ENCODE measurements at places on chromosomes 16 and 17. TPM values are rescaled to one million over a fixed set of nuclear protein-coding genes. Genes with fewer than 3 reads are reported as not detected.

The C17orf78 gene
- not detected for total RNA-seq

The SLC2A4 gene
- 79.1 TPM for total RNA-seq

The ZNF750 gene
- total RNA-seq: not detected

The DUSP3 gene
- 204 TPM for total RNA-seq

The TOP2A gene
- total RNA-seq: 4.2 TPM

The SMPD3 gene
- total RNA-seq: 2.2 TPM

The ANKRD40CL gene
- not detected for total RNA-seq

The HP gene
- total RNA-seq: 348 TPM

The NECAB2 gene
- 0.91 TPM for total RNA-seq

DNA sequence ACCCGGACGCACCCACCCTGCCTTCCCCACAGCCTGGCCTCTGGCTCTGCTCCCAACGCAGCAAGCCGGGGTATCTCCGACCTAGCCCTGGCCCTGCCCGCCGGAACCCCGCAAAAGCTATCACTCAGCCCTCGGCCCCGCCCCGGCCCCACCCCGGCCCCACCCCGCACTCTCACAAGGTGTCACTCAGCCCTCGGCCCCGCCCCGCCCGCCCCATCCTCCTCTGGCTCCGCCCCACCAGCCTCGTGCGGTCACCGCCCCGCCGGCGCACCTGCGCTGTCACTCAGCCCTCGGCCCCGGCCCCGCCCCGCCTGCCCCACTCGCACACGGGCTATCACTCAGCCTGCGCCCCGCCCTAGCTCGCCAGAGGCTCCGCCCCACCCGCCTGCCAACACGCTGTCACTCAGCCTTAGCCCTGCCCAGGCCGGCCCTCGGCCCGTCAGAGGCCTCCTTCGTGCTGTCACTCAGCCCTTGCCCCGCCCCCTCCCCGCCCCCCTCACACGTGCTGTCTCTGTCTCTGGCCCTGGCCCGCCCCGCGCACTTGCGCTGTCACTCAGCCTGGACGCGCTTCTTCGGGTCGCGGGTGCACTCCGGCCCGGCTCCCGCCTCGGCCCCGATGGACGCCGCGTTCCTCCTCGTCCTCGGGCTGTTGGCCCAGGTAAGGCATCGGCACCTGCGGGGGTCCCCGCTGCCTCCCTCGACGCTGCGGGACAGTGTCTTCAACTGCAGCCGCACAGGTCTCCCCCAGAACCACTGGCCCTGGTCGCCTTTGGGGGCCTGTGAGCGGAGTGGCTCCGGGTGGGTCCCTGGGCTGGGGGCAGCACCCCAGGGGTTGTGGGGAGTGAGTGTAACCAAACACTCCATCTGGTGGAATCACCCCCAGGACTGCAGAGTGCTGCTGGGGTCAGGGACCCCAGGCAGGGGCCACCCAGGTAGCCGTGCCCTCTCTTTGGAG is at the start of gene CDH15:
Gene CDH15, plus strand, starts transcription at position 533 of the 955 bp plus-strand sequence. Its CDS starts 84 bp downstream, at position 617.
- DNase-seq: peak; percentile 92

- DNase-seq: no peak
Observed at GRCh38 chr17:5133311-5133710, 17.5 kb downstream of the USP6 start.

GRCh38 chr16:16143038-16143763 is 80.1 kb downstream of the ABCC6 start:
- DNase-seq: no peak

DNA sequence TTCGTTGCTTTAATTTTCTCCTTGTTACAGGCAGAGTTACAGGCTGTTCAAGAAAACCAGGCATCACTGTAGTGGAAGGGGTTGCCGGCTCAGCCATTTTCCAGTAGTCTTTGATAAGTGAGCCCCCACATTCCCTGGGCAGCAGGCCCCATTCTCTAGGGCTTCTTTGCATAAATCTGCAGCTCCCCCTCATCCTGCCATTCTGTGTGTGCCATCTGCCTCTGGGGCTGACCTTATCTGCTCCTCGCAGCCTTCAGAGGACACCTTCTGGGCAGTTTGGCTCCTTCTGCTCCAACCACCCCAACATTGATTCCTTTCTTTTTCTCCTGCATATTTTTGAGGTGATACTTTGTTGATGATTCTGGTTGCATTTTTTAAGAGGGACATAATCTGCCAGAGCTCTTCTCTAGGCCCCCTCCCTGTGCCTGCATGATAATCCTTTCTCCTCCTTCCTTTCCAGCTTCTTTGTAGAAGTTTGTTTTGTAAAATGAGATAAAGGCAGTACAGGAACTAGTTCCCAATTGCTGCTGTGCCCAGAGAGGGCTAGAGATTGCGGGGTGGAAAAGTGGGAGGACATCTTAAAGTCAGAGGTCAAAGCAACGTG is 17.1 kb downstream of the RND2 start:
- no peak for DNase-seq

- no peak for DNase-seq
Observed at GRCh38 chr17:6304894-6305612, 129.9 kb downstream of the AIPL1 start.

- no peak for DNase-seq
Observed at GRCh38 chr16:50126183-50126582, 26.9 kb upstream of the TENT4B start.

DNA sequence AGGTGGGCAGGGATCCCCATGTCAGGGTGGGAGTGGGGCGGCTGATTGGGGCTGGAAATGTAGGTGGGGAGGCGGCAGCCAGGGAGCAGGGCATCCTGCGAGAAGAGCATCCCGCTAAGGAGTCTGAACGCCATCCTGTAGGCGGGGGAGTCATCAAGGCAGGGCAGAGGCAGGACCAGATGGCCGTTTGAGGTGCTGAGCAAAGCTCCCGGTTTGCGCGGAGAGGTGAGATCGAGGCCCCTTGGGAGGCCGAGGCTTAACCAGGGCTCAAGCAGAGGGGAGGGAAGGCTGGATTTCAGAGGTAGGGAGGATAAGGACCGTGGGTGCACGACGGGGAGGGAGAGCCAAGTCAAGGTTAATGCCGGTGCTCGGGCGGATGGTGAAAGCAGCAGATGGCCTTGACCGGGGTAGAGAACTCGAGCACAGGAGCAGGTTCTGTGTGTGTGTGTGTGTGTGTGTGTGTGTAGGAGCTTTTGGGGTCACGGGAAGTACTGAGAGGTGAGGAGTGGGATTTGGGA is 472 bp upstream of the NME2 start:
- peak; percentile 40 for DNase-seq

DNA sequence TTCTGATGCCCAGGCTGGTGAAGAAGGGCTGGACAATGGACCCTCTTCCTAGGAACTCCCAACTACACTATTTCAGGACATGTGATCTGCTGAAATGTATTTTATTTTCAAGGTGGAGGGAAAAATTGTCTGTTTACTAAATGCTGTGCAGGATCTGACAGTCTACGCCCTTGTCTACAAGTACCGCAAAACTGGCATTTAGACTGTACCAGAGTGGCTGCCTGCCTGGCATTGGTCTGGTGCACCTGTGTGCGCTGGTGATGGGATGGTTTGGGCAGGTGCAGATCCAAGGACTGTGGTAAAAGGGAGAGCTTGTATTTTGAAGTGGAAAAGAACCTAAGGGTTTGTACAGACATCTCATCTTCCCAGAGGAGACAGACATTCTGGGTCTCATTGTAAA is 79.7 kb downstream of the AIPL1 start:
- DNase-seq: no peak

GRCh38 chr17:7445619-7445968 is 733 bp downstream of the CHRNB1 start:
- no peak for DNase-seq

DNA sequence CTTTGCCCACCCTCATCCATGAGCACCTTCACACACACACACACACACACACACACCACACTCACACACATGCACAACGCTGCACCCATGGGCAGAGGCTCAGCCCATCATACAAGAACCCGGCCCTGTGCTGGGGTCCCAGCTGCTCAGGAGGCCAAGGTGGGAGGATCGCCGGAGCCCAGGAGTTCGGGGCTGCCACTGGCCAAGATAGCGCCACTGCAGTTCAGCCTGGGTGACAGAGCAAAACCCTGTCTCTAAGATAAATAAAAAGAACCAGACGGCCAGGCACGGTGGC is 3.4 kb upstream of the FSCN2 start:
- DNase-seq: no peak

- no peak for DNase-seq
Observed at GRCh38 chr16:22380529-22380928, 6.1 kb upstream of the CDR2 start.

- DNase-seq: no peak
Observed at GRCh38 chr17:49516180-49516579, 21.1 kb downstream of the NGFR start.

DNA sequence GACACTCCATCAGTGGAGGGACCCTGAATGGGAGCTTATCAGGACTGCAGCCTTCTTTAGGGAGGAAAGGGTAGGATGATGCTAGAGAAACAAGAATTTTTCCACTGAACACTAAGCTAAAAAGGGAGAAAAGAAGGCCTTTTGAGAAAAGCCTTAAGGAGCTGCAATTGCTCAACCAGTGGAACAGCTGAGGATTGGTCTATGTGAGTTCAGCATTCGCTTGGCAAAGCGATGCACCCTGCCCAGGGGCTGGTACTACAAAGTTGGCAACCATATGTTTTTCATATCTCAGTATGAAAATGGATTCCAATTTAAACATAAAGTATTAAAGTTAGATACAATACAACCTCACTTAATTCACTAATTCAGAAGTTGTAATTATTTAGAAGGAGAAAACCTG is 117.8 kb upstream of the FAM20A start:
- DNase-seq: no peak

GRCh38 chr17:28626818-28627217 is 12.8 kb upstream of the RSKR start:
- no peak for DNase-seq

DNA sequence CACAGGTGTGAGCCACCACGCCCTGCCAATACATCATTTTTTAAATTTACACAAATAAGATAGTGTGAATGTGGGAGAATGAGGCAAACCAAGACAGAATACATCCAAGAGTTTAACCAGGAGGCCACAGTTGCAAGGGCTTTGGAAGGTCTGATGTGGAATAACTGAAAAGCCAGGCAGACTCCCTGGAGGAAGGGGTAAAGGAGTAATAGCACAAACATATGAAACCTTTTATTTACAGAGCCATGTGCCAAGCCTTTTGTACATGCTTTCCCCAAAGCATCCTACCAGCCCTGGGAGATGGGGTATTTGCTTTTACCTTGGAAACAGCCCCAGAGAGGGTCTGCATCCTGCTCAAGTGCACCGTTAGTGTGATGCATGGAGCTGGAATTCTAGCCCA is 4.7 kb downstream of the ADGRG3 start:
- DNase-seq: no peak

- DNase-seq: peak; percentile 27
Observed at GRCh38 chr16:50251375-50252081, 14.8 kb upstream of the ADCY7 start.

GRCh38 chr16:80166082-80166481 is 374.7 kb upstream of the DYNLRB2 start:
- no peak for DNase-seq

GRCh38 chr16:31572821-31573220 is 45.1 kb downstream of the AHSP start:
- DNase-seq: no peak

GRCh38 chr17:74558882-74559519 is 8.3 kb downstream of the CD300H start:
- DNase-seq: no peak

DNA sequence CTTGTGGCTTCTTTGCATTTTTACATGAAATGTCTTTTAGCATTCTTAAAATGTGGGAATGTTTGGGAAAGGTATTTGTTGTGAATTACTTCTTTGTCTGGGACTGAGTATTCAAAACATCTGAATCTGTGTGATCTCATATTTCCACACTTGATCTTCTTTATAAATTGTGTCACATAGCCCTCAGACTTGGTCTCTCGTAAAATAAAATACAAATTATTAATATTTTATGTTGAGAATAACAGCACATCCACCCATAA is 81.9 kb downstream of the TUBD1 start:
- no peak for DNase-seq

DNA sequence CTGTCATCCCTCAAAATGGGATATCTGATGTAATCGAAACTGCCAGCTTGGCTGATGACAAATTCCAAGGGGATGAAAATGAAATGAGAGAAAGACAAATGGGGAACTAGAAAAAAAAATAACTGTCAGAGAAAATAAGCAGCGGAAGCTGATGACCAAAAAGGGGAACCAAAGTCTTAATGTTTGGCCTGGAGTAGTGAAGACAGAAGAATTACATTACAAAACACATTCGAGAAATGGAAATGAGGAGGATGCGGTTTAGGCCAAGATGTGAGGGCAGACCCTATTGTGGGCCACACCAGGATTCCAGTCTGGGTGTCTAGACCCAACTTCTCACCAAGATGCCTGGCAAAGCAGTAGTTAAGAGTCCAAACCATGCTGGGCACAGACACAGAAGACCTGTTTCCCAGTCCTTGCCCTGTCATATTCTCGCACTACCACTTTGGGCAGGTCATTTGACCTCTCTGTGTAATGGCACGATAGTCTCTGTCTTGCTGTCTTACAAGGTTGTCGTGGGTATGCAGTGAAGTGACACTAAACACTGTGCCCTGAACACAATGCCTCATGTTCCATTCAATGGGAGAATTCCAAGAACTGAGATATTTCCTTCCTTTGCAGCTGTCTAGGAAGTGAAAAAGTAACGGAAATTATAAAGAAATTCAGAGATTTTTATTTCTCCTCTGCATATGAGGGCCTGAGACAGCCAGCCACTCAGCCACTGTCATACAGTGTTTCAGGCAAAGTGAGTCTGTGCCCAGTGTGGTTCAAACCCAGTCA is 12.3 kb upstream of the CCL2 start:
- DNase-seq: no peak

GRCh38 chr17:57784226-57784895 is 39.3 kb upstream of the CCDC182 start:
- DNase-seq: no peak

GRCh38 chr16:47143677-47144558 is at the start of gene NETO2:
Gene NETO2, minus strand, starts transcription at chr16:47143945. Its CDS starts 333 bp downstream, at chr16:47143612.
- DNase-seq: peak; percentile 51

GRCh38 chr17:48722915-48723422 is at the start of gene PRAC2:
Gene PRAC2, plus strand, starts transcription at chr17:48723185. Its CDS starts 1,226 bp downstream, at chr17:48724411.
- no peak for DNase-seq

- DNase-seq: no peak
Observed at GRCh38 chr17:67171560-67171959, 73.4 kb downstream of the HELZ start.

DNA sequence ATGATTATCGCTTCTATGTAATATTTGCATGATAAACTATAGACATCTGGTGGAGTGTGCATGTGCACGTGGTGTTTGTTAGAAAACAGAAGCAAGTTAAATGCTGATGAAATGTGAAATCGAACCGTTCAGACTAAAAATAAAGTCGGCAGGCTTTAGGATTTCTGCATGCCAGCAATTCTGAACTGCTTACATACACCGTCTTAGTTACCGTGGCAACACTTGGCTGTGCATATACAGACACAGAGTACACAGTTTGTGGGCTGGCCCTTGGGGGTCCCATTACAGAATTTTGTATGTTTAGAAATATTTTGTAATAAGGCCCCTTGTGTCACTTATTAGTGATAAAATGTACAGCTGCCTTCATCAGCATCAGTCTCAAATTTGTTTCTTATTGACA is 605.5 kb downstream of the RBFOX1 start:
- no peak for DNase-seq

- DNase-seq: peak; percentile 86
Observed at GRCh38 chr17:62627219-62627903, at the start of gene MRC2. Gene MRC2, plus strand, starts transcription at chr17:62627670. Its CDS starts 133 bp downstream, at chr17:62627803.

Measured in left cardiac atrium (tissue), 4 donors.